A549 treated with DMSO at 1 μM for 4 hours (cell line): ENCODE measurements at places on chromosomes 7 and 10. TPM values are rescaled to one million over a fixed set of nuclear protein-coding genes. Genes with fewer than 3 reads are reported as not detected.

KCNIP2 gene
- 0.69 to 1.2 TPM (median 0.89 TPM) in 5 replicates for total RNA-seq

CDNF gene
- 0.85 to 1.6 TPM (median 0.97 TPM) in 5 replicates for total RNA-seq

AGR2 gene
- 103 to 163 TPM (median 124 TPM) in 5 replicates for total RNA-seq

MYO1G gene
- total RNA-seq, result 0.07 to 0.13 TPM (median 0.09 TPM) in 5 replicates

UTF1 gene
- 0.07 TPM in 1 of 5 replicates, not detected in the others for total RNA-seq

PDZD7 gene
- 0.57 to 0.97 TPM (median 0.87 TPM) in 5 replicates for total RNA-seq

ORC5 gene
- 22.8 to 32.8 TPM (median 32.5 TPM) in 5 replicates for total RNA-seq

CYP2C9 gene
- 0.03 to 0.12 TPM in 2 of 5 replicates, not detected in the others for total RNA-seq

CRYGN gene
- not detected in 5 replicates for total RNA-seq

LIPN gene
- not detected in 5 replicates for total RNA-seq

CXCL12 gene
- 0.08 to 0.21 TPM (median 0.18 TPM) in 4 of 5 replicates, not detected in the other for total RNA-seq

ZNF485 gene
- total RNA-seq, result 1.9 to 2.2 TPM (median 2.1 TPM) in 5 replicates

SLC13A1 gene
- total RNA-seq, result not detected in 5 replicates

LIPF gene
- total RNA-seq, result not detected in 5 replicates

PCDH15 gene
- not detected in 5 replicates for total RNA-seq

MRLN gene
- total RNA-seq, result not detected in 5 replicates

ANKRD7 gene
- total RNA-seq, result 0.21 to 0.93 TPM (median 0.45 TPM) in 5 replicates

UNCX gene
- 0.07 to 0.08 TPM in 2 of 5 replicates, not detected in the others for total RNA-seq

SLC29A3 gene
- 13.1 to 15.7 TPM (median 14.0 TPM) in 5 replicates for total RNA-seq

NUDT1 gene
- 88.3 to 105 TPM (median 95.4 TPM) in 5 replicates for total RNA-seq

IGFBP3 gene
- total RNA-seq, result 190 to 302 TPM (median 256 TPM) in 5 replicates

PRRT4 gene
- 0.19 to 0.43 TPM (median 0.37 TPM) in 5 replicates for total RNA-seq

GTPBP10 gene
- total RNA-seq, result 20.9 to 26.1 TPM (median 23.2 TPM) in 5 replicates

GIMAP8 gene
- not detected in 5 replicates for total RNA-seq

VCL gene
- 96.9 to 148 TPM (median 129 TPM) in 5 replicates for total RNA-seq

ABCA13 gene
- 0.01 to 0.07 TPM (median 0.05 TPM) in 4 of 5 replicates, not detected in the other for total RNA-seq

PIP gene
- total RNA-seq, result not detected in 5 replicates

GIMAP2 gene
- total RNA-seq, result 0.06 TPM in 2 of 5 replicates, not detected in the others

SLC26A5 gene
- total RNA-seq, result not detected in 5 replicates

C10orf105 gene
- not detected in 5 replicates for total RNA-seq

SYT15B gene
- 2.6 to 4.3 TPM (median 3.1 TPM) in 5 replicates for total RNA-seq

TFPI2 gene
- 265 to 336 TPM (median 271 TPM) in 5 replicates for total RNA-seq

PRR15 gene
- total RNA-seq, result 1.4 to 2.0 TPM (median 1.5 TPM) in 5 replicates

CRHR2 gene
- total RNA-seq, result not detected in 5 replicates

MARVELD1 gene
- 36.8 to 41.1 TPM (median 39.3 TPM) in 5 replicates for total RNA-seq

GATA3 gene
- total RNA-seq, result 4.8 to 8.2 TPM (median 6.3 TPM) in 5 replicates

PRKG1 gene
- 0.16 TPM in 1 of 5 replicates, not detected in the others for total RNA-seq

ZC3HAV1 gene
- 31.8 to 38.8 TPM (median 35.6 TPM) in 5 replicates for total RNA-seq

ZNF777 gene
- total RNA-seq, result 16.1 to 21.5 TPM (median 18.6 TPM) in 5 replicates

CSTF2T gene
- total RNA-seq, result 17.3 to 21.0 TPM (median 17.7 TPM) in 5 replicates
